ENCODE measurements at places on chromosomes 2 and 18.

GRCh38 chr2:147330925-147331324 lies 513.9 kb upstream of the ACVR2A start:
- DNase-seq: no peak

- no peak for DNase-seq
Observed at GRCh38 chr2:100905132-100905805, 85.3 kb downstream of the NPAS2 start.

- peak; percentile 46 for DNase-seq
Observed at GRCh38 chr2:25309402-25309801, 32.3 kb downstream of the DNMT3A start.

GRCh38 chr2:45794134-45794617 lies 142.7 kb downstream of the PRKCE start:
- peak; percentile 41 for DNase-seq

- peak; percentile 90 for DNase-seq
Observed at GRCh38 chr2:85264471-85264870, 63.3 kb downstream of the TGOLN2 start.

DNA sequence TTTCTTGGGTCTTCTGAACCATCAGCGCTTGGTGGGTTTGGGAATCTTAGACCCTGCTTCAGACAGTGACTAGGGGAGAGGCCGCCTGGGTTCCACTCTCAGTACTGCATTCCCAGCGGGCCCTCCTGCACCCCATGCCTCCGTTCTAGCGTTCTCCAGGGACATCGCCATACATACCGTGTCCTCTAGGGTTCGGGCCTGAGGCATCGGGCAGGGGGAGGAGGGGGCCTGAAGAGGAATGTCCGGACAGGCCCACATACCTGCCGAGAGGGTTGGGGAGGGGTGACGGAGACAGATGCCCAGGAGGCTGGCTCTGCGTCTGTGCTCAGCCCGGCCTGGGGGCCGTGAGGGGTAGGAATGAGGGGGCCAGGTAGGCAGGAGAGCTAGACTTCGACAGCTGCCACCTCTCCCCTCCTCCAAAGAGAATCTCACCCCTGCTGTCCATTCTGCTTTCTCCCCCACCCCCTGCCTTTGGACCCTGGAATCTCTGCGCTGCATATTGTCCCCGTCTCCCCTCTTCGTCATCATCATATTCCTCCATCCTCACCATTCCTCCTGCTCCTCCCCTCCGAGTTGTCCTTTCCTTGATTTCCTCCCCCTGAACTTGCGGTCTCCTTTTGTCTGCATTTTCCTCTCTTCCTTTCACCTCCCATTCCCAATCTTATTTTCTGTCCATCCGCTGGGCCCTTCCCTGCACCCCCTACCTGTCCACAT lies 7.8 kb upstream of the WNT10A start:
- no peak for DNase-seq

- no peak for DNase-seq
Observed at GRCh38 chr2:239732666-239733010, 292.5 kb downstream of the NDUFA10 start.

DNA sequence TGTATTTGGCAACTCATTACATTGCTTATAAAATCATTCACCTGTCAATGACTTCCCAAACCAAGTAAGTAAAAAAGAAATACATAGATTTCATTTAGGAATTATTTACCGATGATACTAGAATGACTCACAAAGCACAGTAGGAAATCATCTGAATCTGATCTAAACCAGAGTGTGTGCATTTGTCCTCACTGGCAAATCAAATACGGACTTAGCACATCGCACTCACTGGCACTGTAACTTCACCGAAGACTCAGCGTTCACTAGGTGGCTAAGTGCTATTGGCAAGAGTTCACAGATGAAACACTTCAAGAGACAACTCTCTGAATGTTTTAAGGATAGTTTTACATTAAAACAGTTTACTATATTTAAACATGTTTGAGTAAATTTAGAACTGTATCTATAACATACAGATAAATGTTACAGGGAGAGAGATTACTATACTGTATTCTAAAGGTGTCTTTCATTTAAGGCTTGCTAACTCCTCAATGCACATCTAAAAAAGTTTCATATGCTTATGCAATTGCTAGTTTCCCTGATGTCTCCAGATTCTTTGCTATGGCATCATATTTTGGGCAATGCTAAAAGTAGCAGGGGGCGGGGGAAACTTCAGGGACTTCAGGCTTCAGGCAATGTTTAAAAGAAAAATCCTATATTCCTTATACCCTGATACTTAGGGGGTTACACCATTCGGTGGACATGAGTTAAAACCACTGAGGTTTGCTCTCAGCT lies 48.8 kb downstream of the STK39 start:
- peak; percentile 47 for DNase-seq

DNA sequence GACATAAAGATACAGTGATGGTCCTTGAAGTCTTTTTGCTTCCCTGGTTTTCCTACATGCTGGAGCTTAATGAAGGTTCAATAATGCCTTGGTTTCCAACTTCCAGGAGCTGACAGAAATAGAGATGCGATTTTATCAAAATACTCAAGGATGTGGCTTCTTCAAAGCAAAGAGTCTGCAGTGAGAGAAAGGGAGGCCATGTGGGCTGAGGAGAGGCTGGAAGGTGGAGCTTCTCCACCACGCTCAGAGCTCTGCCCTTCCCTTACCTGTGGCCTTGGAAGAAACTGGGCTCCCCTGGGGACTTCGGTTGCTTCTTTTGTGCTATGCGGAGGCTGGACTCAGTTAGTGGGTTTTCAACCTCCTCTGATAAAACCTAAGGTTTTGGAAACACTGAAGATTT lies 175.0 kb upstream of the APCDD1 start:
- DNase-seq: no peak

GRCh38 chr2:240320204-240320993 lies 115.1 kb upstream of the GPC1 start:
- DNase-seq: peak; percentile 41

DNA sequence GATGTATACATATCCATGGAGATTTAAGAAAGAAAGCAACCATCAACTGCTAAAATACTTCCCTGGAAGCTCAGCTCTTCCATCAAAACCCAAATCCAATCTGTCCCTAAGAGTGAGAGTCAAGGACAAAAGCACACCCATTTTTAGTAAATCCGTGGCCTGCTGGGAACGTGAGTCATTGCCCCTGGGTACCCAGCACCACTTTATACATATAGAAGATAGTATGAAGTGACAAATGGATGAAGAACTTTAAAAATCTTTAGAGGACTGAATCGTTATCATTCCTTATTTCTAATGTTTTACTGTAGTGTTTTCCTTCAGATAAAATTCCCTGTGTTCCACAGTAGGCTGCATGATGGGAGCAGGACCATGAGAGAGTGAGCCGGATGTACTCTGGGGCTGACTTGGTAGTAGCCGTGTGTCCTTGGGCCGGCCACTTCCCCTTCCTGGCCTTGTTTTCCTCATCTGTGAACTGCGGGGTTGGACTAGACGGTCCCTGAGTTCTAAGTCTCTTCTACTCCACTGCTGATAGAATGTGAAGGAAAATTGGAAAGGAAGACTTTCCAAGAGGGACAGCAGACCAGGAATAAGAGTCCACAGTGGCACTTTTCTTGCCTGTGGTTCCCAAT lies 28.5 kb upstream of the CEP68 start:
- DNase-seq: no peak

- peak; percentile 94 for DNase-seq
Observed at GRCh38 chr2:34105006-34105767, 506.1 kb upstream of the FAM98A start.

GRCh38 chr2:115782286-115782685 lies 1339.8 kb downstream of the DPP10 start:
- no peak for DNase-seq

DNA sequence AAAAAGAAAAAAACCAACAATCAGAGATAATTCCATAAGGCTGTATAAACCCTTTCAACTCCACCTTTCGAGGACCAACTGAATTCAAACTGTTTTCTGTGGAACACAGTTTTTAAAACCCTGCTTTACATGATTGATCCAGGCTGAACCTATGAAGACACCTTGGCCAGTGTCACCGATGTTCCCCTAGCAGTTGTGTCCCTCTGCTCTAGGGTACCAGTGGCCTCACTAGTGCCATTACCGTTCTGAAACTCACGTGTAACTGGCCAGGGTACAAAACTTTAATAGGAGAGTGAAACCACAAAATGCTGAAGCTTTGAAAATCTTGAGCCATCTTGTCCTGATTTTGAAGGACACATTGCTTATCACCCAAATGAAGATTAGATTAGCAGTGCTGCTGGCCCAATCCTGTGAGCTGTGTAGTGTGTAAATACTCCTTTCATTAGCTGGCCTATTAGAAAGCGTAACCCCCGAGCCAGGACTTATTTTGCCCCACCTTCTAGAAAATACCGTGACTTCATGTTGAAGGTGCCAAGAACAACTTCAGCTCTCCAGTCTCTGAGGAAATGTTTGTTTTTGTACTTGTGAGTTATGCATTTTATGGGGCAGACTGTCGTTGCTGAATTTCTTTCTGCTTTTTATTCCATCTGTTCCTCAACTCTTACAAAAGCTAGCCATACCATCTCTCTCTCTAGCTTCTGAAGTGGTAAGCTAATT lies 147.8 kb upstream of the MAP3K20 start:
- DNase-seq: peak; percentile 61

GRCh38 chr2:60516826-60517225 lies 36.6 kb downstream of the BCL11A start:
- no peak for DNase-seq

- DNase-seq: peak; percentile 67
Observed at GRCh38 chr2:15588329-15588919, 3.2 kb upstream of the DDX1 start.

- no peak for DNase-seq
Observed at GRCh38 chr18:13594551-13594950, 131.8 kb downstream of the FAM210A start.

DNA sequence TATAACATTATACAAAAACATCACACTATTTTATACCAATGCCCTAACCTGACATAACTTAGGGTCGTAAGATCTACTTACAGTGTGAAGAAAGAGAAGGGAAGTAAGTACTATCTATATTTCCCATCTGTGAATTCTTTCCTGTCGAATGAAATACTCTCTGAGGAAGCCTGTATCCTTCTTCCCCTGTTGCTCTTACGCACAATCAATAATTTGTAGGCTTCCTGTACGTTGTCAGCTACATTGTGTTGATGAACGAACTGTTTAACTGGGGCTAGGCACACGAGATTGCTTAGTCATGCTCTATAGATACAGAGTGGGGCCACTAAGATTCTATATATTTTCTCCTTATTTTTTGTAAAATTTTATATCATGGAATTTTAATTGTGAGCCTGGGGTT lies 1125.0 kb upstream of the CELF4 start:
- no peak for DNase-seq

- DNase-seq: no peak
Observed at GRCh38 chr2:41668529-41668928, 379.3 kb upstream of the PKDCC start.

GRCh38 chr2:46960618-46961017 lies 45.0 kb upstream of the MCFD2 start:
- no peak for DNase-seq

- DNase-seq: no peak
Observed at GRCh38 chr2:138950486-138950885, 170.3 kb upstream of the NXPH2 start.

DNA sequence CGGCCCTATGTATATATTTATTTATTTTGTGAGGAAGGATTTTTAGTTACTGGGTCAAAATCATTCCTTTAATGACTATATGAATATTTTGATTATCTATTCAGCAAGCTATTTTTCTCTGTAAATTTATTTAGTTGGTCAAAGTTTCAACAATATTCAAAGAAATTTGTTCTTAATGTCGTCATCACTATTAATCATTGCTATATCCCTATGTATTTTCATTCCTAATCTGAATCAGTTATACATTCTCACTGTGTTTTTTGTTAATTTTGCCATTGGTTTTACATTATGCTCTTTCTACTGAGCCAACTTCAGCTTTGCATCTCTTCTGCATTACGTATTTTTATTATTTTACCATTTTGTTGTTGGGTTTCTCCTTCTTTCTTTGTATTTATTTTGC lies 105.7 kb downstream of the CCDC178 start:
- no peak for DNase-seq

DNA sequence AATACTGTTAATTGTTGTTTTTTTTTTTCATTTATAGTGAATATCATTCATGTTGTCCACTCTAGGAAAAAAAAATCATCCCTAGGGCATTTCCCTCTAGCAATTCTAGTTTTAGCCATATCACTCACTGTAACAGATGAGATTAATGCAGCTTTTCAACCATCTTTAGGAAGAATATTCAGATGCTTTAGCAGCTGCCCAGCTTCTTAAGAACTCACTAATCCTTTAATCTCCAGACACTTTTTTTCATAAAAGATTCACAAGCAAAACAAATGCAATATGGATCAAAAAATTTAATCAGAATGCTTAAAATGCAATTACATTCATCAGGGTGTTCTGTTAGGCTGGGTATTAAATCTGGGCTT lies 692.6 kb downstream of the ERBB4 start:
- no peak for DNase-seq

- DNase-seq: no peak
Observed at GRCh38 chr2:153474407-153474806, 4.2 kb downstream of the RPRM start.

DNA sequence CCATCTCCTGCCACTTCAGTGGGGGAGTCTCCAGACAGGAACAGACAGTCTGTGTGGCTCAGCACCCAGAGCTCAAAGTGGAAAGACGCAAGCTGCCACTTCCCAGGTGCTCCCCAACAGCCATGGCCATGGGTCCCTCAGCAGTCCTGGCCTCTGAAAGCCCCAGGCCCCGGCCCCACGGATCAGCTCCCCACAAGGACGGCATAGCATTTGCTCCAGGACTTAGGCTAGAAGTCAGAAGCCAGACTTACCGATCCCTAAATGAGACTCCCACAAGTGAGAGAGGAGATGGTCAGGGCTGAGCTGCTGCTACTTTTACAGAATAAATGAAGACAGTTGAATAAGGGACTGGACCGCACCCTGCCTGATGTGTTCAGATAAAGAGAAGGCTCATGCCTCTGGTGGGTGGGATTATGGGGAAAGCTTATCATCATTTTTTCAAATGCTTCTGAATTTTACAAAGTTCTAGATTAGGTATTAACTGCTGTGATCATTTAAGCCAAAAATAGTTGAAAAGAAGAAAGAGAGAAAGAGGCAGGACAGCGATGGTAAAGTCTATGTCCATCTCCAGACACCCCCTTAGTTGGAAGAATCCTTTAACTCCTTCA lies 50.5 kb downstream of the ADD2 start:
- DNase-seq: no peak

- peak; percentile 73 for DNase-seq
Observed at GRCh38 chr2:181104512-181105115, 124.2 kb downstream of the UBE2E3 start.

All from fibroblast of upper back skin (primary cell).